ENCODE measurements at places on chromosomes 11 and 22.

GRCh38 chr11:85062659-85063058 is 564.5 kb downstream of the DLG2 start:
- no peak for DNase-seq

- DNase-seq: no peak
These were observed 21.0 kb upstream of the TMEM123 start for GRCh38 chr11:102473543-102473942.

DNA sequence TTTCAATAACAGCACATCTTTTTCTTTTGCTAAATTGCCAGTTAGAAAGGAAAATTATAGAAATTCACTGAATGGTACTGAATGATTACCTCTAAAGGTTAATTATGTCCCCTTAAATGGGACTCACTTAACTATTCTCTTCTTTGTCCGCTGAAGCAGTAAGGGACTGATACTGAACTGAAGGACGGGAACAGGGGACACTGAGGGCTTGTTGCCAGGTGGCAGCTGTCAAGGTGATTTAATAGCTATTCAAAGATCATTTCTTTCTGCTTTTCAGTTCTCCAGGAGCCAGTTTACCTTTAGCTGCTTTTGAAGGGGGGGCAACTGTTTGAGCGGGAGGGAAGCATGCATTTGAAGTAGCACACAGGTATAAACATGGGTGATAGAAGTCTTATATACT is 325.4 kb upstream of the CCDC90B start:
- DNase-seq: no peak

DNA sequence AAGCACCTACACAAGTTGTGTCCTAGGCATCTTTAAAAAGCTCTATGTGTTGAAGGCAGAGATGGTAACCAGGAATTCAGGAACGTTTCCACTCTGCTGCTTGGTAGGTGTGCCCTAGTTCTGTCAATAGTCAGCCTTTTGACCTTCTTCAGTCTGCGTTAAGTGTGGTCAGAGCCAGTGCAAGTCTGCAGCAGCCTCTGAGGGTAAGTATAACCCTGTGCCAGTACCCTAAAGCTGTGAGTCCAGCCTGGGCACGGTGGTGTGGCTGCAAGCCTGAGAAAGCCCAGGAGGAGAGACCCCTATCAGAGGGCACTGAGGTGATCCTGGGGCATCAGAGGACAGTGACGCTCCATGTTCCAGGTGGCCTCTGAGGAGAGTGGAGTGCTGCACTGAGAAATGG is 76.8 kb upstream of the ADORA2A start:
- DNase-seq: no peak

GRCh38 chr11:60905047-60905446 is 1.3 kb downstream of the PRPF19 start:
- no peak for DNase-seq

DNA sequence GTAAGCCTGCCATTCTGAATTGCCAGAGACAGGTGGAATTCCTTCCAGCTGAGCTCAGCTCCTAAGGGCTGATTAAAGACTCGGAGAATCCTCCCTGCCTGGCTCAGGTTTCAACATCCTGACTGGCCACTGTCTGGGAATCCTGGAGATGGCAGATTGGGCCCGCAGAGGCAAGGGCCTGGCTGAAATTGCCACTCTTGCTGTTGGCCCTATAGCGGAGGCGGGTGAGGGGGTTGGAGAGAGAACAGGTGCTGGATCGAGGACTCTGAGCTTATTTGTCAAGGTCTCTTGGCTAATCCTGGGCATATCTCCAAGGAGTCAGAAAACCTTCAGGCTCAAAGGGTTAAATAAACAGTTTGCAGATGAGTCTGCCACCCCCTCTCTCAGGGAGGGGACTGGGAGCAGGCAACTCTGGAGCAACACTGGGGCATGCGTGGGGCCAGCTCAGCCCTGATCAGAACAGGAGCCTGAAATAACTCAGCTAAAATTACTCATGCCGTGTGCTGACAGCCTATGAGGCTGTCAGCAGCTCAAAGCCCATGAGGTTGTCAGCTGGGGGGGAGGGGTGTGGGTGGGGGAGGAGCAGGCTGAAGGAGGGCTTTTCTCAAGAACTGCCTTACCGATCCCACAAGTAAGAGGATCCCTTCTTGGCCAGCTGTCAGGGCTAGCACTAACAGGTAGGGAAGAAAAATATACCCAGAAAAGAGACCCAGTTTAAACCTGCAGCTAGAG is 14.7 kb upstream of the MFRP start:
- no peak for DNase-seq
